ENCODE measurements at places on chromosomes 4 and X.
A peak's percentile ranks its signal among the peaks of the same experiment; 100 is the strongest.

- DNase-seq = no peak
Observed at GRCh38 chr4:113069212-113069892, 19.9 kb downstream of the ANK2 start.

- no peak for DNase-seq
Observed at GRCh38 chr4:1477045-1477840, 71.0 kb upstream of the NKX1-1 start.

DNA sequence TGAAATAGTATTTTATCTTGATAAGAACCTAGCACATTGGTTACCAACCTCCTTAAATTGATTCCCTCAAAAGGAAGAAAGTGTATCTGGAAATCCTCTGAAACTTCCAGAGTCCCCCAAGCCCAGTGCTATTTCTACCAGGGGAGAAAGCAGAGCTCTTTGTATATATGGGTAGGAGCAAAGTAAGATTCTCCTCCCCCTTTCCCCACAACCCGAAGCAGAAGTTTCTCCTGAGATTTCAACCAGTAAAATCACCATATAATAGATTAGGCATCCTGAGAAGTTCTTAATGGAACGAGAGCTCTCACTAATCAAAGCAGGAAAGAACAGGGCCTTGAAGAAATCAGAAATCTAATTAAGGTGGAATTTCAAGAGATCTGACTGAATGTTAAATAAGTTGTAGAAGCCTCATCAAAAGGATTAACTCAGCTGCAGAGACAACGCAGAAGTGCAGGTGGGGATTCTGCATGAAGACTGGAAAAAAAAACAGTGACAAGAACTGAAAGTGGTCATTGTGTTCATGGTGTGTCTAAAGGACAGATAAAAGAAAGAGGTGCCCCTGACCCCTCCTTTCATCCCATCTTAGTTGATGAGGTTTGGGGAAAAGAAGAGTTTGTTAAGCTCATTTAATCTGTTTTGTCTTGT lies 39.1 kb downstream of the VSIG4 start:
- no peak for DNase-seq

GRCh38 chr4:85774000-85774399 lies 299.1 kb downstream of the ARHGAP24 start:
- no peak for DNase-seq

DNA sequence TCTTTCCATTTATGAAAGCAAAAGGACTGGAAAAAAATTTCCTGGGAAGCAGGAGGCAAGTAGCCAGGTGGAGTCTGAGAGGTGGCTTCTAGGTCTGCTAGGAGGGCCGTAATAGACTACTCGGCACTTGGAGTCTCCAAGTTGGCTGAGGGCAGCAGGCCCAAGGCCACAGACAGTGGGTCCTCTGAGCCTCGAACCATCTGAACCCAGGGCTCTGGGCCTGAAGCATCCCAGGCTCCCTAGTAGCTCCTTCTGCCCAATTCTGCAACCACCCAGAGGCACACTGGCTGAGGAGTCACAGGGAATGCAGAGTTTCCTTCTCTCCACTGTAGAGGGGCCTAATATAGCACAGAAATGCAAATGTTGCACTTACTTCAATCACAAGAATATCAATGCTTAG lies 19.8 kb downstream of the TKTL1 start:
- no peak for DNase-seq

- DNase-seq = no peak
Observed at GRCh38 chr4:141140391-141141200, 7.3 kb upstream of the RNF150 start.

DNA sequence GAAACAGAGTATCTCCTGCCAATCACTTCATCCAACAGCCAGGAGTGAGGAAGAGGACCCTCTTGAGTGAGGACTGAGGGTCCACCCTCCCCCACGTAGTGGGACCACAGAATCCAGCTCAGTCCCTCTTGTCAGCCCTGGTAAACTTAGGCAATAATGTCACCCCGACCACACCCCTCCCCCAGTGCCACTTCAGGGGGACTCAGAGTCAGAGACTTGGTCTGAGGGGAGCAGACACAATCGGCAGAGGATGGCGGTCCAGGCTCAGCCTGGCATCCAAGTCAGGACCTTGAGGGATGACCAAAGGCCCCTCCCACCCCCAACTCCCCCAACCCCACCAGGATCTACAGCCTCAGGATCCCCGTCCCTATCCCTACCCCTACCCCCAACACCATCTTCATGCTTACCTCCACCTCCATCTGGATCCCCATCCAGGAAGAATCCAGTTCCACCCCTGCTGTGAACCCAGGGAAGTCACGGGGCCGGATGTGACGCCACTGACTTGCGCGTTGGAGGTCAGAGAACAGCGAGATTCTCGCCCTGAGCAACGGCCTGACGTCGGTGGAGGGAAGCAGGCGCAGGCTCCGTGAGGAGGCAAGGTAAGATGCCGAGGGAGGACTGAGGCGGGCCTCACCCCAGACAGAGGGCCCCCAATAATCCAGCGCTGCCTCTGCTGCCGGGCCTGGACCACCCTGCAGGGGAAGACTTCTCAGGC lies at the start of the genes CSAG1 and MAGEA12:
Gene CSAG1, minus strand, starts transcription at position 461 of the 715 bp plus-strand sequence. CDS start 1,261 bp downstream, outside the sequence.
Gene MAGEA12, plus strand, starts transcription at position 497 of the 715 bp plus-strand sequence. CDS start 2,405 bp downstream, outside the sequence.
- no peak for DNase-seq

DNA sequence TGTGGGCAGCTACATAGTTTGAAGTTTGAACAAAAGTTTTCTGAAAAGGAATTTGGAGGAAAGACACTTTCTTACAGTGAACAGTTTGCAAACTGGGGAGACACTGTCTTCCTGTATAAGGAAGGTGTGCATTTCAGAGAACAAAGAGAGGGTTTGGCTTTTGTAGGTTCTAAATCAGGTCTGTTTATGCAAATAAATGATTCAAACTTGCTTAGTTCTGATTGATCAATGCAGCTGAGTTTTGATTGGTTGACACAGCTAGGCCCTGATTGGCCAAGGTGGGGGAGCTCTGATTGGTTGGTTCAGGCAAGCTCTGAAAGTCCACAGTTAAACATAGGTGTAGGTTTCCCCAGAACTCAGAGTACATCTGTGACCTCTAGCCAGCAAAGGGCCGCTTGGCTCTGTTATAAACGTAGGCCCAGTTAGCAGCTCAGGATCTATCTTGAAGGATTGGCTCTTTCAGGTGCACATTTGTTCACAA lies 63.0 kb upstream of the ENPP6 start:
- no peak for DNase-seq

DNA sequence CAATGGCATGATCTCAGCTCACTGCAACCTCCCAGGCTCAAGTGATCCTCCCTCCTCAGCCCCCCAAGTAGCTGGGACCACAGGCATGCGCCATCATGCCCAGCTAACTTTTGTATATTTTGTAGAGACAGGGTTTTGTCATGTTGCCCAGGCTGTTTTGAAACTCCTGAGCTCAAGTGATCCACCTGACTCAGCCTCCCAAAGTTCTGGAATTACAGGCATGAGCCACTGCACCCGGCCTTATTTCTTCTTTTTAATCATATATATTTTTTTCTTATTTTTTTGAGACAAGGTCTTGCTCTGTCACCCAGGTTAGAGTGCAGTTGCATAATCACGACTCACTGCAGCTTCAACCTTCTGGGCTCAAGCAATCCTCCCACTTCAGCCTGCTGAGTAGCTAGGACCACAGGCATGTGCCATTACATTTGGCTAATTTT lies 184.0 kb downstream of the TSPAN5 start:
- no peak for DNase-seq

GRCh38 chr4:119300101-119300978 lies 21.6 kb downstream of the FABP2 start:
- peak; percentile 86 for DNase-seq

GRCh38 chr4:22428441-22428840 lies 87.4 kb downstream of the ADGRA3 start:
- DNase-seq = no peak

GRCh38 chrX:15349046-15349445 lies 13.7 kb upstream of the PIGA start:
- no peak for DNase-seq

DNA sequence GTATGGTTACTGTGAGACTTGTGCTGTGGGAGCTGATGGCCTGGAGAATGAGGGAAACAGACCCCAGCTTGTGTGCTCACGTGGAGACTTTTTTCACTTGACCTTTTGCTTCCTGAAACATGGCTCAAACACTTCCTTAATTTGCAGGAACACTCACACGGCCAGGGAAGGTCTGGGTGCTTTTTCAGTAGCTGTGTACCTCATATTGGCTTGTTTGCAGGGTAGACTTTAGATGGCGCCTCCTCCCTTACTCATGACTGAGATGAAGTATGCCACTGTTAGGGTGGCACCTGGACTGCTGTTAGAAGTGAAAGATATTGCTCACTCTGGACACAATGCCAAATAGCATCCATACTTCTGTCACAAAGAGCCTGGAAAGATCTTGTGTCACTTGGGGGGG lies 75.7 kb upstream of the WDR1 start:
- DNase-seq = no peak

- DNase-seq = no peak
Observed at GRCh38 chr4:18938343-18939099, 917.0 kb upstream of the LCORL start.

DNA sequence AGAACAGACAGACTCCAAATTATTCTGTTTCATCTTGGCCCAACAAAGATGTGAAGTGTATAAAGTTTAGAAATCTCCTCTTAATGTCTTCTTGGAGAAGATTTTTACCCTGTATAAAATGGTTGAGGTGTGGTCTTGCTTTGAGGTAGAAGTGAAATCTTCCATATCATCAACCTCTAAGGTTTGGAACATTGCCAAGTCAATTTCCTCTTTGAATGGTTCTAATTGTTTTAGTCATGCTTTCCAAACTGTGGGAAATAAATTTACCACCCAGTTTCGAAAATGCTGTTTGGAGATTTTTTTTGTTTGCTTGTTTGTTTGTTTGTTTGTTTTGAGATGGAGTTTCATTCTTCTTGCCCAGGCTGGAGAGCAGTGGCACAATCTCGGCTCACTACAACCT lies 174.1 kb upstream of the ADAMTS3 start:
- DNase-seq = no peak

- no peak for DNase-seq
Observed at GRCh38 chr4:139658185-139658584, 7.4 kb upstream of the MGST2 start.

GRCh38 chr4:57405359-57405758 lies 295.2 kb upstream of the IGFBP7 start:
- no peak for DNase-seq

GRCh38 chrX:39782276-39782675 lies 315.5 kb downstream of the BCOR start:
- DNase-seq = no peak

GRCh38 chr4:75071317-75071716 lies 138.4 kb downstream of the PARM1 start:
- DNase-seq = no peak

DNA sequence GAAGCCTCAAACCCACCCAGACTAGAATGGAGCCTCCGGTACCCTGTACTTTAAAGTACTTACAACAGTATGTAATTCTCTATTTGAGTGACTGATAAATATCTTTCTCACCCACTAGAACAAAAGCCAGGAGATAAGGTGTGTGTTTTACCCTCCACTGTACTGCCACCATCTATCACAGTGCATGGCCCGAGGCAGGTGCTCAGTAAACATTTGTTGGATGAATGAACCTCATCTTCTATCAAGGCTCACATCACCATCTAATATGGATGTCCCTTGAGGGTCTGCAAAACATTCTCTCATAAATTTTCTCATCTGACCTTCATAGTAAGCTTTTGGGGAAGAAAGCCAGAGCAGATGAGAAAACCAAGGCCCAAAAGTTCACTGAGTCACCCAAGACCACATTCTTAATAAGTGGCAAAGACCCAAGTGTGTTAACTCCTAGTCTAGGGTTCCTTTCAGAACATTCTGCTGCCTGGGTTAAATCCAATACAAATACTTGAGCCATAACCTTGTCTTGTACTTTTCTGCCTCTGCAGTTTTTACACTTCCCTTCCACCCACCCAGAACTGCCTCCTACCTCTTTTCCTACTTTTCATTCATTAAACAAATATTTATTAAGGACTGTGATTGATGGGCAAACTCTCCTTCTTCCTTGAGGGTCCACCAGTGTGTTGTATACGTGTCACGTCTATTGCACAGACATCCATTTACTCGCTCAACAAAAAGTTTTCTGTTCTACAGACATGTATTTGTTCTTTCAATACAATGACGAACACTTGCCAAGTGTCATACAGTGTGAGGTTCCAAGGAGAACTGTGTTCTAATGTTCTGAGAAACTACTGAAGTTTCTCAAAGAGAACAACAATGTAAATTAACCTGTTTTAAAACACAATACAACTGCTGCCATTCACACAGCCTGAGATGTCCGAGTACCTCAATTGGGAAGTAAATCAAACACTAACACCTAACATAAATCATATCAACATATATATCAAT lies 35.7 kb downstream of the APBB2 start:
- no peak for DNase-seq

DNA sequence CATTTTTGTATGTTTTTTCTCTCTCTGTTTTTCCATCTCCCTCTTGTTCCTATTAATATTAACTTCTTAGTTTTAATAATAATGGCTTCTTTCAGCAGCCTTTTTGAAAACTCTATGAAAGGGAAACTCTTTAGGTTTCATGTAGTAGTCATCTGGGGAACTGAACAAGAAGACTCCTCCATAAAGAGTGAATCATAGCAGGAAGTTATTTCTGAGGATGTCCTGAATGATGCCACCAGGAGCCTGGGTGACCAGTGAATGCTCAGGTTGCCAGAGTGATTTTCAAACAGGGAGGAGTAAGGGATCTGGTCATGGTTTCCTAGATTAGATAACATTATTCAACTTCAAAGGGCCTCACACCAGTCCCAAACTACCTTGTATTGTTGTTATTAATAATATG lies 212.8 kb upstream of the PDE5A start:
- DNase-seq = no peak

DNA sequence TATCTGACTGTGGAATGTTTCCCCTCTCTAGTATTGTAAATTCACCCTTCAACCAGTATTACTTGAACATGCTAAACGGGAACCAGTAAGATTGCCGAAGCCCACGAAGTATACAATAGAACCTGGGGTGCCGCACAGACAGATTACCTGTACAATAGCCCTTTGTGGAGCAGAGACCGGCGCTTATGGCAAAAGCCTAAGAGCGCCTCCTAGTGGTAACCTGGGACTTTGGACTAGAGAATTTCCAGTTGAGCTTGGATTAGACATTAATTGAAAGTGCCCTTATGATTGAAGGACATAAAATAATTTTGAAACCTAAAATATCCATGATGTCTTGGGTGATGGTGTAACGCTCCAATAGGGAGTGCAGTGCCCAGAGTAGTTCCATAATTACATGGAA lies 14.1 kb downstream of the ZNF157 start:
- DNase-seq = peak; percentile 44

DNA sequence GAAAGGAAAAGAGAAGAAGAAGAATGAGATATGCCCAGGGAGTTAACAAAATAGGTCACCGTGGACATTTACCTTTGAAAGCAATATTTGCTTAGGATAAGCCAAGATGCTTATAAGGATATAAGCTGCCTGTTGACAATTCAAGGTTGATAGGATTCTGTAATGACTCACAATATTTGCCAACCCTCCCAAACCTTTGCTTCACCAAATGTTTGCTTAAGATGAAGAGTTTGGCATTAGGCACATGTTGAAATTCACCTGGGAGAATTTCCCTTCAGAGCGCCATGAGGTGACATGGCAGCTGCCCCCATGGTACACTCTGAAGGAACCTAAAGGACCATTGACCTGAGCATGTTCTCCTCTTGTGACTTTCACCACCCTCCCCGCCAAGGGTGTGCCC lies 4.6 kb downstream of the PALLD start:
- no peak for DNase-seq

GRCh38 chr4:145763399-145763798 lies 83.5 kb downstream of the C4orf51 start:
- DNase-seq = no peak

- DNase-seq = no peak
Observed at GRCh38 chr4:158176108-158176507, 3.3 kb upstream of the GASK1B start.

- no peak for DNase-seq
Observed at GRCh38 chr4:76758996-76759395, 138.9 kb downstream of the SOWAHB start.
